ENCODE measurements at places on chromosomes 6 and 20. TPM values are rescaled to one million over a fixed set of nuclear protein-coding genes. Genes with fewer than 3 reads are reported as not detected.

The POM121L2 gene
- total RNA-seq, result not detected

The TRDN gene
- total RNA-seq, result not detected

The ZFP57 gene
- 2.5 TPM for total RNA-seq

The MCHR2 gene
- total RNA-seq, result not detected

The CLVS2 gene
- total RNA-seq, result not detected

The RAMACL gene
- 8.7 TPM for total RNA-seq

The CLPSL2 gene
- not detected for total RNA-seq

The ECT2L gene
- not detected for total RNA-seq

The C20orf202 gene
- total RNA-seq, result not detected

The SLC35D3 gene
- total RNA-seq, result not detected

The SLC44A4 gene
- total RNA-seq, result 0.13 TPM

The OR5V1 gene
- total RNA-seq, result not detected

The RIPPLY2 gene
- total RNA-seq, result not detected

The SLC22A2 gene
- not detected for total RNA-seq

The HCRTR2 gene
- total RNA-seq, result not detected

All from thoracic aorta endothelial cell (primary cell).